ENCODE measurements at places on chromosomes 13 and 19. TPM values are rescaled to one million over a fixed set of nuclear protein-coding genes. Genes with fewer than 3 reads are reported as not detected.

- DNase-seq = no peak
Observed at GRCh38 chr13:113139577-113139976, 17.0 kb downstream of the F10 start.

DNA sequence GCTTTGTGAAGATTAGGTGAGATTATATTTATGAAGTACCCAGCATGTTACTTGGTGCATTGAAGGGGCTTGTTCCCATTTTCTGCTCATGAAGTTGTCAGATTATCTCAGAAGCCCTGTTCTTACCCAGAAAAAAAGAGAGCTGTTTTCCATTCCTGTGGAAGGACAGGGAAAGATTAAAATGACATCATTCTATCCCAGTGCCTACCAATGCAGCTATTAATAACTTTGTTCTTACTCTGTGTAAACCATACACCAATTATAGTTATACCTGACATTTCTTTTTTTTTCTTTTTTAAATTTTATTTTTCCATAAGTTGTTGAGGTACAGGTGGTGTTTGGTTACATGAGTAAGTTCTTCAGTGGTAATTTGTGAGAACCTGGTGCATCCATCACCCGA is 18.6 kb downstream of the ZNF507 start:
- no peak for DNase-seq

DNA sequence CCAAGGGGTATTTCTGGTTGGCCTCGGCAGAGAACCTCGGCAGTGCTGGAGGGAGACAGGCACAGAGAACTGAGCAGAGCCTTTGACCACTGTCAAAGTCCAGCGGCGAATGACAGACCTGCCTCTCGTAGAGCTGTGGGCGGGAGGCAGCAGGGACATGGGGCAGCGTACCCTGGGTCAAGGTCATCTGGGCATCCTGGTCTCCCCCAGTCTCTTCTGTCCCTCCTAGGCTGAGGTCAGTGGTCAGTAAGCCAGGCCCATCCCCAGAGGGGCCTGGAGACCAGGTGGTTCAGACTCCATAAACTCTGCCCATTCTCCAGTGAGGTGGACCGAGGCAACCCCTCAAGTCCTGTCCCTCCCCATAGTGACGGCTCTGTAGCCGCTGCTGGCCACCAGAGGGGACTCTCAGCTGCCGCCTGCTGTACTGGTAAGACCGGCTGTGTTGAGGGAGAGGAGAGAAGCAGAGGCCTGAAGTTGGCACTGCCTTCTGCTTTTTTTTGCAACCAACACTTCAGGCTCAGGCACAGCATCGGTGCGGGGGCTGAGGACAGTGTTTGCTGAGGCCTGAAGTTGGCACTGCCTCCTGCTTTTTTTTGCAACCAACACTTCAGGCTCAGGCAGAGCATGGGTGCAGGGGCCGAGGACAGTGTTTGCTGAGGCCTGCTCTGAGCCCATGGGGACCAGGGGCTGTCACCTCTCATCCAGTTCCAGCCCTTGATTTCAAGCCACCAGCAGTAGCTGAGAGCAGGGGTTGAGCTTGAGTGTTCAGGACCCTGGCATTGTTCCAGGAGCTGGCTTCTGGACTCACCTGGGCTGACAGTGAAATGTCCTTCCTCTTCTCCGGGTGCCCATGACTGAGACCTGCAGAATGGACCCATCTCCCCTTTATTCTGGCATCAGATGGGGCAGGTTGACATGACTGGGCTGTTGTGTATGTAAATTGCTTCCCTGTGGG is at the start of gene PGLYRP2:
Gene PGLYRP2 (minus strand): TSS at position 111 of the 955 bp plus-strand sequence. CDS start 130 bp downstream, outside the sequence.
- no peak for DNase-seq

SHISA7 gene
- not detected for total RNA-seq

DNA sequence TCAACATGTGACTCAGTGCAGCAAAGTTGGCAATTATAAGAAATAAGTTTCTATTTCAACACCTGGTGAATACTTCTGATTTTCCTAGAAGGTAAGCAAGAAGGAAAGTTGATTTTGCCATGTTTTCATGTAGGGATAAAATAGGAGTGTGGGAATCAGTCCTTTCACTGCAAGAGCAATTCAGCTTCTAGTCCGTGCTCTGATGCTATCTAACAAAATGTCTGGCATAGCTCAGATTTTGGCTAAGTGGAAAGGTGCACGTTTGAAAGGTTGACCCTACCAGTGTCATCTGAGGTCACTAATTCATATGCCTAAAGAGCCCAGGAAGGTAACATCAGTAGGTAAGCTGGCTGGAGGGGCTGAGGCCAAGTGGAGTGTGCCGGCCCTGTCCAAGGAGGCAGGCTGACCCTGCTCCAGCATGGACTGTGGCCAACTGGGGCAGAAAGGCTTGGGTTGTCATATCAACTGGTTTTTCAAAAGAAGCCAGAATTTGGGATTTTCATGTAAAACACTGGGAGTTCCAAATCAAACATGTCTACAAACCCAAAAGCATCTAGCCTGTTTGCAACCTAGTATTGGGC is 38.9 kb upstream of the MEDAG start:
- no peak for DNase-seq

DNA sequence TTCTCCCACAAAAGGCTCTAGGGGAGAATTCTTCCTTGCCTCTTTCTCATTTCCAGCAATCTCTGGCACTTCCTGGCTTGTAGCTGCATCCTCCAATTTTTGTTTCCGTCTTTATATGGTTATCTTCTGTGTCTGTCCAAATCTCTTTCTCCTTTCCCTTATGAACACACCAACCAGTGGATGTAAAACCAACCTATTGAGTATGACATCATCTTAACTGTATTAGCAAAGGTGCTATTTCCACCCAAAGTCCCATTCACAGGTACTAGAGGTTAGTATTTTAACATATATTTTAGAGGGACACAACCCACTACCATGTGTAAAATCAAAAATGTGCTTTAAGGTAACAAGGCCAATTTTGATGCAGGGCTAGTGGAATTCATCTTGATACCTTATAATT is 129.0 kb downstream of the RAP2A start:
- no peak for DNase-seq

DNA sequence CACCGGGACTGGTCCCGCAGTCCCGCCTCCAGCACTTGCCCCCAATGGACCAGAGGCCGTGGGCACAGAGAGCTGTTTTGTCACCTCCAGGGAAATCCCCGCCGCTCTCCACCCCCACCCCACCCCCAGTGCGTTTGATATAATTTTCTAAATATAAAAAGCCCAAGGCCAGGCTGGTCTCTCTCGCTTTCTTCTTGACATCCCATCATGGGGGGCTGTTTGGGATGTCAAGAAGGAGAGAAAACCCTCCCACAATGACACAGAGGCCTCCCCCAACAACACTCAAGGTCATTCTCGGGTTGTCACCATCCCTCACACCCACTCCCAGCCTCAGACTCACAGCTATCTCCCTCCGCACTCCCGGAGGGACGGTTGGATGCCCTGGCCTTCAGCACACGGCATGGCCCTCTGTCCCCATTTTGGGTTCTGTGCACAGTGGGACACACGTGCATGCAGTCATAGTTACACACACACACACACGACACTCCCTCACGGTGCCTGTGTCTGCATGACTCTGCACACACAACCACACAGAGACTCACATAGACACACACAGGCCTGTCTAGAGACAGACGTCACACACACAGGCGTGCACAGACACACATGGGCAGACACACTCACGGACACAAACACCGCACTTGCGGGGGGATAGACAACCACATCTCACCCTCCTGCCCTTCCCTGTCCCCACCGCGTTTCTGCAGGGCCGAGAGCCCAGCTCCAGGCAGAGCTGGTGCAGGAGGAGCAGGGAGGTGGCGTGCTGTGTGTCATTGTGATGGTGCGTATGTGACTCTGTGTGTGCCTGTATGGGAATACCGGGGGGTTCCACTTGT is 4.8 kb upstream of the NFIC start:
- DNase-seq = no peak

ZNF729 gene
- not detected for total RNA-seq

DNA sequence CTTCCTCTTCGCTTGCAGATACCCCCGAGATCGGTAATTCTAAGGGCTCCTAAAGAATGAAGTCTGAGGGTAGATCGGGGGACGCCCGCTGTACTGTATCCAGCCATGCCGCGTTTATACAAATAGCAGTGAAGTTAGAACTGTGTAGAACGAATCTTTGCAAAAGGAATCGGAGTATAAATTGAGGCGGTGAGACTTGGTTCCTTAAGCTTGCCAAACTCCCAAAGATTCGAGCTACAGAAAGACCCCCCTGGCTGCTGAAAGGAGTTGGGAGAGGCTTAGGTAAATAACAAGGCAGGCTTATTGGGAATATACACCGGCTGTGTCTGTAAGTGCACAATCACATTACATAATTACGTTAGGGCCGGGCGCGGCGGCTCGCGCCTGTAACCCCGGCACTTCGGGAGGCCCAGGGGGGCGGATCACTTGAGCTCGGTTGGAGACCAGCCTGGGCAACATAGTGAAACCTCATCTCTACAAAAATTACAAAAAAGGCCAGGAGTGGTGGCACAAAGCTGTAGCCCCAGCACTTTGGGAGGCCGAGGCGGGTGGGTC is 12.2 kb downstream of the TMEM160 start:
- DNase-seq = no peak

DNA sequence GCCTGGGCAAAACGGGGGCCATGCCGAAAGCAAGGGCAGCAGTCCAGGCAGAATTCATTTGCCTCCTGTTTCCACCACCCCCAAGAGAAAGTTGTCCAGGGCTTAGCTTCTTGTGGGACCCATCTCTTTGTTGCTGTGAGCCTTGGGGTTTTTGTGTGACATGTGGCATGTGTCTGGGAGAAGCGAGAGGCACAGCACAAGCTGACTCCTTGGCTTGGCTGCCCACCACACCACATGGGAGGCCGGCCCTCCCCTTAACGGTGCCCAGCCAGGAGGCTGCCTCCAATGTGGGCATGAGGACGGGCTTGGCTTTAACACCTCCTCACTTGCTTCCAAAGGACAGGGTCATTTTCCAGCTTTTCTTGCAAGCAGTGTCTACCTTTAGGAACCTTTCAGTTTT is 81.6 kb downstream of the ZNF536 start:
- DNase-seq = no peak

DNA sequence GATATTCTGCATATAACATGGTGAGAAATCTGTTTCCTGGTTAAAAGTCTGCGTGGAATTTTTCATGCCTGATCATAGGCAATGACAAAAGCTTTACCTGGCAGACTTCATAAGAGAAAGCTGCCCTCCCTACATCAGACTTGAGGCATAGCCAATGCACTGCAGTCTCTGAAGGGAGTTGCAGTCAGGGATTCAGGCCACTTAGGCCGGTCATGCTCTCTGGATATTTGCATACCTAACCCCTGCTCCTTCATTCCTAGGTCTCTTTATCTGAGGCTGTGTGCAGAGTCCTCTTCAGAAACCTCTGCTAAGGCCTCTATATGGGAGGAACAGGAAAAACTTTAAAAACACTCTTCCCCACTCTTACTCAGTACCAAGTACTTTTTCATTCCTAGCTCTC is 287.4 kb downstream of the PCDH17 start:
- no peak for DNase-seq

ZFP28 gene
- total RNA-seq = 1.8 TPM

DNA sequence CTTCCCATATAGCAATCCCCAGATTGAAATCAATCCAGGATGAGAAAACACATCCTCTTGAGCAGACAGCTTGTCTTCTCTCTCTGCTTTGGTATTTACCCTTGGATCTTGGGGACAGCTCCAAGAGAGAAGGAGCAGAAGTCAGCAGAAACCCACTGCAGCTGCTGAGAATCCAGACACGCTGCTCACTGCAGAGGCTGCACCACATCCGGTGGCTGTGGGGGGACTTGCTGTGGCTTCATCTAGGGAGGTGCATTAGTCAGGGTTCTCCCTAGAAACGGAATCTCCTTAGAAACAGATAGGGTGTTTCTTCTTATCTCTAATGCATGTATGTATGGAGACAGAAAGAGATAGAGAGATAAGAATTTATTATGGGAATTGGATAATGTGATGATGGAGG is 2.7 kb downstream of the CYP4F12 start:
- DNase-seq = no peak
